NCI-H345 (cell line): ENCODE measurements at places on chromosomes 2 and 18.

GRCh38 chr18:22283397-22283796 is 114.0 kb downstream of the GATA6 start:
- no peak for DNase-seq

DNA sequence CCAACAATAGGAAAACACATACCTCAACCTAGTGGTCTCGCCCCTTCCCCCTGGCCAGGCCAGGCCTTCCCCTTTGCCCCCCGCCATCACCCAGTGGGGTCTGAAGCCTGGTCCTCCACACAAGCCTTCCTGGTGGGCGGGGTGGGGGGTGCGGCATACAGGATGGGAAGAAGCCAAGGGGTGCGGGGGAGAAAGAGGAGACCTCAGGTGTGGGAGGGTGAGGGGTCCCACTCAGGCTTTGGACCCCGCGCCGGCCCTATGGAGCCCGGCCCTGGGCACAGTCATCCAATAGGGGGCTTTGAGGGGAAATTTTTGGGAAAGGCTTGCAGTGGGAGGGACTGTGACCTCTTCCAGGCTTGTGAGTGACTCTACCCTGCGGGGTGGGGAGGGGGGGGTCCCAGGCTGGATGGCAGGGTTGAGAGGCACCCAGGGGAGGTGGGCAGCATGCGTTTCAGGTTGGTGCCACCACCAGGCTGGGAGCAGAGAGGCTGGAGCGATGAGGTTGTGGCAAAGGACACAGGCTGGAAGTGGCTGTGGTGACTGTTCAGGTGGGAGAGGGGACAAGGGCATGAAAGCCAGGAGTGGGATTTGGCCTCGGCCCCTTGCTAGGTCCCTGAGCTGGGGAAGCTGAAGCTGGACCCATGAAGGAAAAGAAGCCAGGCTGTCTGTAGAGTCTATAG is 1.3 kb downstream of the SLC66A3 start:
- DNase-seq = no peak

- no peak for DNase-seq
These were observed 14.0 kb downstream of the TNS1 start for GRCh38 chr2:217988840-217989204.

DNA sequence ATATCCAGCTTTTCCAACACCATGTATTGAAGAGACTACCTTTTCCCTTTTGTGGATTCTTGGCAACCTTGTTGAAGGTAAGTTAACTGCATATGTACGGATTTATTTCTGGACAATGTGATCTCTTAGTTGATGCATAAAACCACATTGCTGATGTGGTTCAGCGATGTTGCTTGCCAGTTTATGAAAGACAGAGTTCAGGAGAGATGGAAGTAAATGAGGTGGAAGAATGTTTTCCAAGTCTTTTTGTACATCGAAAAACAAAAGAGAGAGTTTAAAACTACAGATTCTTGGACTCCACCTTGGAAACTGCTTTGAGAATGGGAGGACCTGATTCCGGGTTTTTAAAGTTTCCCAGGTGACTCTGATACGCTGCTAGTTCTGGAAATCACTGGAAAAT is 43.8 kb downstream of the MOB4 start:
- DNase-seq = no peak

DNA sequence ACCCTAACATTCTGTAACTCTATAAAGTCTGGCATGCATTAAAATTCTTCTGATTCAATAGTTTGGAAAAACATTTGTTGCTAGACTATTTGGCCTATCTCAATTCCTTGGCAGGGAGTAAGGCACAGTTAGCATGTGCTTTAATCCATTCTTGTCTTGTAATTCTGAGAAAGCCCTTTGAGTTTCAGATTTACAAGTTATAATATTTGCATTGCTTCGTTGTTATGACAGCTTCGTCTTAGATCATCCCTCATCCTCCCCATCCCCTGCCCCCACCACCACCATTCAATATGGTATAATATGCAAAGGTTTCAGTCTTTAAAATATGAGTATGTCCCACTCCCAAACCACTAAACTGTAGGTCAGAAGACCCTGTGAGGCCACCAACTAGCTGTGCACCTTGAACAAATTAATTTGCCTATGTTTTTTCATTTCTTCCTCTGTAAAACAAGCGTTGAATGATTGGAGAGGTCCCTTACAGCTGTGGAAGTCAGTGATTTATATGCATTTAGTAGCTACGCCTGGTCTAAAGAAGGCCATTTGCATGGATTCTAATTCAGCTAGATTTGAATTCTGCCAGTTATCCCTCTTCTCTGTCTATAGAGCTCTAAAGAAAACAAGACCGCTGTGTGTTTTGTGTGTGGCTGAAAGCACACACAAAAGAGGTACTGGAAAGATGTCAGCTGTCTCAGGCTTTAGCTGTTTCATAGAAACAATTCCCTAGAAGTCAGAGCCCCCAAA is 591 bp downstream of the C2orf80 start:
- no peak for DNase-seq

DNA sequence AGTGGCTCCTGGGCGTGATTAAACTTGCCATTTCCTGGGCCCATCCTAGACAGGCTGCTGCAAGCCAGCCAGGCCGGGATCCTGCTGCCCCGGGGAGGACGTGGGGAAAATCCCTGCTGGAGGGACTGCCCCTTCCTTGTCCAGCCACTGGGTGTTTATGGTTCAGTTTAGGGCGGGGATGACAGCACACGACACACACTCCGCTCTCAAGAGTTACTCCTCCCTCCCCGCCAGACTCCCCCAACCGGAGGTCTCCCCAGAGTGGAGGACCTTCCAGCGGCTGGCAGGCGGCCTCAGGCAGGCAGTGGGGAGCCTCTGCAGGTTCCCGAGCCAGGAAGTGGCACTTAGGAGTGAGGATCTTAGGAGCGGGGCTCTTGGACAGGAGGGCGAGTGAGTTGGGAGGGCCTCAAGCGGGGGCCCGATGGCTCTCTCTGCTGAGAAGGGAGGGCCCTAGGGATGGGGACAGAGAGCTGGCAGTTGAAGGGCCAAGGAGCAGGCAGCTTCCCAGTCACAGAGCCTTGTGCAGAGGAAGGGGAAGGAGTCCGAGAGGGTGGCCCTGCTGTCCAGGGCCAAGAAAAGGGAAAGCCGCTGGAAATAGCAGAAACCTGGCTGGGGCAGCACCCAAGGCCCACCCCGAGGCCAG is 5.7 kb upstream of the GPR35 start:
- no peak for DNase-seq

DNA sequence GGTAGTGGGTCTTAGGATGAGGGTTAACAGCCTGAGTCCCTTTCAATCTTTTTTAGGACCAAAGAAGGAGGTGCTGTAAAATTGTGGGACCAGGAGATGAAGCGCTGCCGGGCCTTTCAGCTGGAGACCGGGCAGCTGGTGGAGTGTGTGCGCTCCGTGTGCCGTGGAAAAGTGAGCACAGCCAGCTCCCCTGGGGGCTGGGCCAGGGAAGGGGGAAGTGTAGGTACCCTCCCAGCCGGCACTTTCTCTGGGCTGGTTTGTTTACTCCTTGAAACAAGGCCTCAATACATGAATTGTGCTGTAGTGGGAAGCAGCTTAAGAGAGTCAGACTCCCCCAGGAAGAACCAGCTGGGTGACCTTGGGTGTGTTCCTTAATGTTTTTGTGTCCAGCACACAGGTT is 90.1 kb downstream of the RTN4 start:
- no peak for DNase-seq

- DNase-seq = no peak
These were observed 3.8 kb downstream of the SIX2 start for GRCh38 chr2:45005261-45006002.

- DNase-seq = no peak
These were observed 27.8 kb upstream of the COPS8 start for GRCh38 chr2:237057893-237058300.

DNA sequence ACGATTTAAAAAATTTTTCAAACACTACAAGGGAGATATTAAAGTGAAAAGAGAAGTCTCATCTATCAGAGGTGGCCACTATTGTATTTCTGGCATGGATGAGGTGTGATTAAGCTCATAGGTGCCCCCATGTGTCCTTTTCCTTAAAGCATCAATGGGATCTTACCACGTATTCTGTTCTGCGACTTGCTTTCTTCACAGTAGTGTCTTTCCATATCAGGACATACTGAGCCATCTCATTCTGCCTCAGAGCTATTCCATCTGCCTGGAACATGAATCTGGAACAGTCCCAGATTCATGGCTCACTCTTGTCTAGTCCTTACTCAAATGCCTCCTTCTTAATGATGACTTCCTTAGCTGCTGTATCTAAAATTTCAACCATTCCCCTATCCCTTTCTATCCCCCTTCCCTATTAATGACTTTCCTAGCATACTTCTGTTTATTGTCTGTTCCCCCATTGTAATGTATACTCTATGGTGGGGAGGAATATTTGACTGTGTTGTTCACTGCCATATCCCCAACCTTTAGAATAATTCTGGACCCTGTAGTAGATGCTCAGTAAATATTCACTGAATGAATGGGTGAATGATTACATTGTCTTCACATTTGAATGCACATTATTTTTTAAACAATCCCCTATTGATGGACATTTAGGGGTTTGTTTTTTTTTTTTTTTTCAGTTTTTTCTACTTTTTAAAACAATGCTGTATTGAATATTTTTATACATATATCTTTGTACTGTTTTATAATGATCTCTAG is 11.1 kb downstream of the STAMBP start:
- DNase-seq = no peak

DNA sequence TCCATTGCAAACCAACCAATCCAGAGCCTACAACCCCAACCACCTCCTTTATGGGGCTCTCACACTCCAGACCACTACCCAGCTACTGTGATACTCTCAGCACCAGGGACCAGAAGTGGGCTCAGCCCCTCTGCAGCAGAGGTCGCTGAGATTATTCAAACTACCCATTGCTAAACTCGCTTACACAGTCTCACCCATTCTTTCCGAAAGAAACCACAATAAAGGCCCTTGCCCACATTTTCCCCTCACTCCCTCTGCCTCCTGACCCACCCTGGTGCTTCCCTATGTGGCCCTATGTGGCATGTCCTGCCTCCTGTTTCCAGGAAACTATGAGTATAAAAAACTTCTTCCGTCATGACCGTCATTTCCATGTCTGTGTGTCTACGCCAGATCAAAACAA is 10.7 kb downstream of the TEX51 start:
- DNase-seq = no peak

DNA sequence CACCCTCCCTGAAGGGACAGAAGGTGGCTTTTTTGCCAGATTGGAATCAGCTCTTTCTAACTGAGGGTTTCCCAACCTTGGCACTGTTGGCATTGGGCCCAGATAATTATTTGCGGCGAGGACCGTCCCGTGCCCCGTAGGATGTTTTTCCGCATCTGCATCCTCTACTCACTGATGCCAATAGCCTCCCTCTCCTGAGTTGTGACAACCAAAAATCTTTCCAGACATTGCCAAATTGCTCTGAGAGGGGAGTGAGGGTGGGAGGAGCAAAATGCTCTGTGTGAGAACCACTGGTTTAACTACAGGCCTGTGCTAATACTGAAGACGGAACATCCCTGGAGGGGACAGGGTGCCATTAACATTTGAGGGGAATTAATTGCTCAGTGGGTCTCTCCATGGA is 33.6 kb upstream of the GLI2 start:
- no peak for DNase-seq

DNA sequence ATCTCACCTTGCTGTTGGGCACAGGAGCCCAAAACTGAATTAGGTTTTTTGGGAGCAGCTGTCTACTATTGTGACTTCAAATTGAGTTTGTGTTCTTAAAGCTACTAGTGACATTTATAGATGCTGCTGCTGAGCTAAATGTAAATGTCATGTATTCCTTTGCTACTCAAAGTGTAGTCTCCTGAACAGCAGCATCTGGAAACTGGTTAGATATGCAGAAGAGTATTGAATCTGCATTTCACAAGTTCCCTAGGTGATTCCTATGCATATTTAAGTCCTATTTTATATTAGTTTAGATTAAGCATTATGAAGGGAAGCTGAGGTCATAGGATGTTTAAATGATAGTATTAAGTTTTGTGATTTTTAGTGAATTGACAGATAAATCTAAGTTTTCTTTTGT is 67.5 kb downstream of the RAB3GAP1 start:
- no peak for DNase-seq

- no peak for DNase-seq
These were observed 109.4 kb upstream of the POU3F3 start for GRCh38 chr2:104744537-104744936.

DNA sequence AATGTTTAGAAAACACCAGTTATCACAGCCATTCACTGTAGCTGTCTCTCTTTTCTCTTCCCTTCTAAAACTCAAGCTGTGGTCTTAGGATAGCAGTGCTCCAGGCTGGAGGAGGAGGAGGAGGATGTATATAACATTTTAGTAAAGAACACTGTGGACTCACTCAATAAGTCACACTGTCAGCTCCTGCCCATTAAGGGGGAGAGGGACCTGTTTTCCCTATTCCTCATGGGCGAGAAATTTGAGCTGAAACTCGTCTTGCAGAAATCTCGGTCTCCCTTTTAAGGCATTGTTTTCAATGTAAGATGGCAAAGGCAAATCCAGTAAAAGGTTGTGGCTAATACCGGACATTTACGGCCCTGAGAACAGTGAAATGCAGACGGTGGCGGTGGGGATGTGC is 114.8 kb upstream of the ZNF236 start:
- no peak for DNase-seq

DNA sequence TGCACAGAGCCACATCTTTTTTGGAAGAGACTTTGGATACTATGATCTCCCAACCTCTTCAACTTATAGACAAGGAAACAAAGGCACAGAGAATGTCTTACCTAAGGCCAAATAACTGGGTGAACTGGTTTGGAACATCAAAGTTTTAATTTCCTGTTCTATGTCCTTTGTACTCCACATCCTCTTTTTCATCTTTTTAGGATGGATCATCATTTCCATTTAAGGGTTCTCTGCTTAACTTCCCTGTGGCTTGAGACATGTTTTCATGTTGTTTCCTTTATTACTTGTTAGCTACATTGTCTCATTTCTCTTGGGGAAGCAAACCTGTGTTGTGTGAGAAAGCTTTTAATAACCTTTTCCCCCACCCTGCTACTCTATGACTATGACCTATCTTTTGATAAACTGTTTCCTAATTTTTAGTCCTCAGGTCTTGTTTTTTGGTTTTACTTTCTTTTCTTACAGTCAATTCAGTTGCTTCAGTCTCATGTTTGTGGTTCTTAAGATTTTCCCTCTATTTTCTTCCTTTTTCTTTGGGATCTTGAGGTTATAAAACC is 22.5 kb upstream of the RMND5A start:
- DNase-seq = no peak

DNA sequence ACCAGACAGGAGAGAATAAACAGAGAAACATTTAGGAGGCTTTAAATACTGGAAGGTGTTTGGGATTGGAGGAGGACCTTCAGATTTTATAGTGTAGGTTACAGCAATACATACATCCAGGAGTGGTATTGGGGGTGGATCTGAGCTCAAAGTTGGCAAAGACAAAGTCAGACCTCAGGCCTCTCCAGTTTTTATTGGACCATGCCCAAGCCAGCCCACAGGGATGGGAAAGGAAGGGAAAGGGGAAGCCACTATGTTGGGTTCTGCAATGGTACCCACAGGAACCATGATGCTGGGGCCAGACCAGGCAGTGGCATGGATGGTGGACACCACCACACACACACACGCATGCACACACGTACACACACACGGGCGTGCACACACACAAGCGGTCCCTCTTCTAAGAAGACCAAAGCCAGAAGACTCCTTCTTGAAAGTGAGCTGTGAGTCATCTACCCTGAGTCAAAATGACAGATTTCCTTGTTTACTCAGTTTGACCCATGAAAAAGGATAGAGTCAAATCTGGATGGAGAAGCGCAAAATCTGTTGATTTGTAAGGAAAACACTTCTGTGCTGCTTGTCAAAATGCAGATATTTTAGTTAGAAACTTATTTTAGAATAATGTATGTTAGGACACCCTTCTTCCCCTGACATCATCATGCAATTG is 87.9 kb downstream of the TRABD2A start:
- no peak for DNase-seq
